ENCODE measurements at places on chromosomes 3 and 15.

- DNase-seq = no peak
Measured at GRCh38 chr3:151552589-151552988, 91.7 kb upstream of the IGSF10 start.

DNA sequence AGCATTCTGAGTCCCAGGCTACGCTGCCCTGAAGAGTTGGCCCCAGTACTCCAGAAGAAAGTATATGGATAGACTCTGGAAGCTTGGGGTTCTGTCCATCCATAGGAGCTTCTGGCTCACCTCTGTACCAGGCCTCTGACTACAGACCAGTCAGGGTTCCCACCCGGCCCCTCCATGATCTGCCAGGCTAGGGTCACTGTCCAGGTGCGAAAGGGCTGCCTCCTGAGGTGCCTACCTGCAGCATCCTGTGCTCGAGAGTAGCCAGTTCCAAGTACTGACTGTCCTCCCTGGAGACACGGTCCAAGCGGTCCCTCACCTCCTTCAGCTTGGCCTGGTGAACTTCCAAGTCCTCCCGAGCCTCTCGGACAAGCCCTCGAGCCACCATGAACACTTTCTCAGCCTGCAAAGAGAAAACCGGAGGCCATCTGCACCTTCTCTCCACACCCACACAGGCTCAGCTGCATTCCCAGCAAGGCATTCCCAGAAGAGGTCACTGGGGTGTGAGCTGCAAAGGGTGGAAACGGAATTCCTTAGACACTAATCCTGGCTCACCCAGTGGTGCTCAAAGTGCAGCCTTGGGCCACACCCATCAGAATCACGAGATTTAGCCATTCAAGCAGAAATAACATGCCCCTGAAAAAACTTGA lies 3.7 kb upstream of the PLXNB1 start:
- peak; percentile 92 for DNase-seq

DNA sequence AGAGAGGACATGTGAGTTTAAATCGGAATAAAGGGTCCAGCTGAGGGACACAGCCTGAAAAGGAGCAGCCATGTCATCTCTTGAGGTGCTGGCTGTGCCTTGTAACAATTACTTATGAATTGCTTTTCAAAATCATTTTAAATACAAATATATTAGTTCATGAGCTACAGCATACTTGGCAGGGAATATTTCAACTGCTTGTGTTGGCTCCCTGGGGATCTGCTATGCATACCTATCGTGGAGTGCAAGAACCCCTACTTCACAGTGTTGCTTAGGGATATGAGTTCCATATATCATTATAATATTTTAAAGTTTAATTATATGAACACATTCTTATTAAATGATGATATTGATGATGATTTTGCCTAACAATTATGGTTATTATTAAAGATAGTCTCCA lies 19.1 kb upstream of the P2RY14 start:
- DNase-seq = no peak

GRCh38 chr3:153925841-153926514 lies 195.2 kb upstream of the ARHGEF26 start:
- no peak for DNase-seq

- DNase-seq = no peak
Measured at GRCh38 chr3:7385635-7386034, 524.7 kb downstream of the GRM7 start.

GRCh38 chr15:85118581-85118980 lies 136.9 kb downstream of the PDE8A start:
- DNase-seq = no peak

- DNase-seq = no peak
Measured at GRCh38 chr3:138569090-138569489, 25.0 kb downstream of the CEP70 start.

DNA sequence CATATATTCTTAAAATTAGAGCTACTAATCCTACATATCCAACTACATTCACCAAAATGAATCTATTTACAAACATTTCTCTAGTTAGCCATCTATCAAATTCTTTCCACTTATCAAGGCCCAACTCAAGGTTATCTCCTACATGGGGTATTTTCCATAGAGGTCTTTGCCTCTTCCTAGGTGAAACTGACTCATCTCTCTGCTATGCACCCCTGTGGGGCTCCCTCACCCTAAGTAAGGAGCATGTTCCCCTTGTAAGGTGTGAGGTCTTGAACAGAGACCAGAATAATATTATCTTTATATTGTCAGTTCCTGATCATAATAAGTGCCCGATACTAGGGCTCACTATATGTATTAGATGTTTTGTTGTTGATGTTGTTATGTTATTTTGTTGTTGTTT lies 74.6 kb upstream of the TSC22D2 start:
- no peak for DNase-seq

- DNase-seq = peak; percentile 78
Measured at GRCh38 chr3:24318677-24319287, 175.9 kb downstream of the THRB start.

- DNase-seq = peak; percentile 60
Measured at GRCh38 chr3:169771497-169772304, 1.5 kb upstream of the MYNN start.

DNA sequence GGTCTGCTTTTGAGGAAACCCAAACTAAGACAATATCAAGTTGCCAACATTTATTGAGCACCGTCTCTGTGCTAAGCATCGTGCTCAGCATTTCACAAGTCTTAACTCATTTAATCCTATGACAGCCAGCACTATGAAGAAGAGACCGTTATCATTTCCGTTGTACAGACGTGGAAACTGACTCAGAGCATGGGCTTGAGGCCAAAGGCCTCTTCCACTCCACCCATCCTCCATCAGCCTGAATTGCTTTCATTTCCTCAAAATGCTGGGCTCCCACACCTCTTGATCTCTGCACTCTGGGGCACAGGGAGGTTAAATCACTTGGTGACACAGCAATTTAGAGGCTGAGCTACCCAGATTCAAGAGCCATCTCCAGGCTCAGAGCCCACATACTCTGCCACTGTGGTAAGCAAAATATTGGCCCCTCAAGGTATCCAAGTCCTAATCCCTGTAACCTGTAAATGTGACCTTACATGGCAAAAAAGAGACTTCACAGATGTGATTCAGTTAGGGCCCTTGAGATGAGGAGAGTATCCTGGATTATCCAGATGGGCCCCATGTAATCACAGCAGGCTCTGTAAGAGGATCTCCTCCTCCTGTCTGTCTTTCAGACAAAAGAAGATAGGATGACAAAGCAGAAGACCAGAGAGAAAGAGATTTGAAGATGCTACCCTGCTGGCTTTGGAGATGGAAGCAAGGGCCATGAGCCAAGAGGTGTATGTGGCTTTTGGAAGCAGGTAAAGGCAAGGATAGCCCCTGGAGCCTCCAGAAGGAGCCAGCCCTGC lies 24.3 kb upstream of the FLNB start:
- DNase-seq = peak; percentile 84

- DNase-seq = no peak
Measured at GRCh38 chr15:22973987-22974386, 6.2 kb downstream of the CYFIP1 start.

GRCh38 chr3:47134311-47134710 lies 29.6 kb downstream of the SETD2 start:
- DNase-seq = no peak

- no peak for DNase-seq
Measured at GRCh38 chr3:127448161-127448561, 142.4 kb downstream of the TPRA1 start.

GRCh38 chr3:169060037-169060436 lies 603.5 kb downstream of the MECOM start:
- DNase-seq = peak; percentile 16

DNA sequence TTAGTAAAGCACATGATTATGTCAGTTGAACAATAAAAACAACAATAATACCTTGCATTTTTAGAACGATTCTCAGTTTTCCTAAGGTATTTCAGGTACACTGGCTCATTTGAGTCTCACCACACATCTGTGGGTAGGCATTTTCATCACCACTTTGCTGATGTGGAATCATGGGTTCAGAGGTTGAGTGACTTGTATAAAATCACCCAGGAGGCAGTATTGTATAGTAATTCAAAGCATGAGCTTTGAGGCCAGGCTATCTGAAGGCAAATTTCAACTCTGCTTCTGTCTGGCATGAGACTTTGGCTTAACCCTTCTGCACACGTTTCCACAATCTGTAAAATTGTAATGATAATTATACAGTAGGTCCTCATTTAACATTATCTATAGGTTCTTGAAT lies 183.9 kb upstream of the CMC1 start:
- DNase-seq = no peak

- peak; percentile 64 for DNase-seq
Measured at GRCh38 chr3:32391643-32392535, at the start of gene CMTM7. TSS of gene CMTM7 (plus strand) at chr3:32391853. CDS start at chr3:32391907, 54 bp downstream.

GRCh38 chr3:46705022-46705530 lies 3.9 kb downstream of the TMIE start:
- peak; percentile 72 for DNase-seq

GRCh38 chr3:193851941-193852674 lies 259.1 kb downstream of the OPA1 start:
- no peak for DNase-seq

DNA sequence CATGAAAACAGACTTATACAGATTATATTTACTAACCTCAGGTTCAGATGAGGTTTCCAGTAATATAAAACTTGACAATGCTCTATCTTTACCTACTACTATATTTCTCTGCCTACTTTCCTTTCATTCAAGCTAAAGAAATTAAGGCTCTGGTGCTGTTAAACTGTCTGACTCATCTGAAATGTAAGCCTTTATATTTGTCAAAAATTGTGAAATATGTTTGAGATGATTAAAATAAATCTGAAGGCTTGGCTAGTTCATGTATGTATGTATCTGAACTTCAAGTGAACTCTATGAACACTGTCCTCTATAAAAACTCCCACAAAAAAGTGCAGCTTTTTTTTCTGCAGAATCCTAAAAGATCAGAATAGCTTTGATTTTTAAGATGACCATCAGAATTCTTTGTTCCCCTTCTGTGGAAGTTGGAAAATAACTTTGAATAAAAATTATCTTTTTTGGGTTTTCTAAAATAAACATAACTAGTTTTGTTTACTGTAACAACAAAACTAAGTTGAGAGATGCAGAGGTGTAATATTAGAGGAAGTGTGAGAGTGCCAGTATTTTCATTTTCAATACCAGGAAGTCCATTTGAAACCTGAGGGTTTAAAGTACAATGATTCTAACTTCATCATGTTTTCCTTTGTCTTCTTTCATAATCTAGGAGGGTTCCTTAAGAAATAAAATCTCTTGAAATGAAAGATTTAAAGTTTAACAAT lies 42.2 kb downstream of the ILDR1 start:
- peak; percentile 63 for DNase-seq

DNA sequence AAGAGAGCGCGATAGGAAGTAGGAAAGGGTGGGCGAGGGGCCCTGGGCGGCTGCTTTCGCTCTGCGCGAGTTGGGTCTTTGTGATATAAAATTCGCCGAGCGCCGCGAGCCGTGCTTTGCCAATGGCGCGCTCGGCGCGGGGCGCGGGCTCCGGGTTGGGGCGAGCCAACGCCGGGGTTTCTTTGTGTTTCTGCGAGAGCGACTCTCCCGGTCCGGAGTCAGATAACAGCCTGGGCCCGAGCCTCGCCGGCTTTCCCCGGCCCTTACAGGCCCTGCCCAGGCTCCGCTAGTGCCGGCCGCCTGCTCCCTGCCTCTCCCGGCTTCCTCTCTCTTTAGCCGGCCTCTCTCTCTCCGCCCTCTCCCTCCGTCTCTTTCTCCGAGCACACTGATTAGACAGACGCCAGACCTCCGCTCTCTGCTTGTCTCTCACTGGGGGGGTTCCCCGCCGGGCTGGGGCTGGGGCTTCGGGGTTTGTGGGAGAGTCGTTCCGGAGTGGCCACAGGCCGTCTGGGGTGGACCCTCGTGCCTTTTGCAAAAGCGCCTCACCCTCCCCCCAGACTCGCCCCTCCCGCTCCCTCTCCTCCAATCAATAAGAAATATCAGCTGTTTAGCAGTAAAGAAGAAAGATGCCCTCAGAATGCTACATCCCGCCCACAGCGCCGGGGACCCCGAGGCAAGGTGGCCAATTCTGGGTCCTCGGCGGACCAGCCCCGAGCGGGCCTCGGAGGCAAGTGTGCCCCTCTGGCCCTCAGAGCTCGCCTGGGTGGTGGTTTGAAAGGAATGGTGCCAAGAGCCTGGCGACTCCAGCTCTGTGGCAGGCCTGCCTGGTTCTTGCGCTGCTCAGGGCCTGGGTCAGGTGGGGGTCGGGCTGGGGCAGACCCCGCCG lies 2.9 kb downstream of the NR2F2 start:
- DNase-seq = peak; percentile 35

DNA sequence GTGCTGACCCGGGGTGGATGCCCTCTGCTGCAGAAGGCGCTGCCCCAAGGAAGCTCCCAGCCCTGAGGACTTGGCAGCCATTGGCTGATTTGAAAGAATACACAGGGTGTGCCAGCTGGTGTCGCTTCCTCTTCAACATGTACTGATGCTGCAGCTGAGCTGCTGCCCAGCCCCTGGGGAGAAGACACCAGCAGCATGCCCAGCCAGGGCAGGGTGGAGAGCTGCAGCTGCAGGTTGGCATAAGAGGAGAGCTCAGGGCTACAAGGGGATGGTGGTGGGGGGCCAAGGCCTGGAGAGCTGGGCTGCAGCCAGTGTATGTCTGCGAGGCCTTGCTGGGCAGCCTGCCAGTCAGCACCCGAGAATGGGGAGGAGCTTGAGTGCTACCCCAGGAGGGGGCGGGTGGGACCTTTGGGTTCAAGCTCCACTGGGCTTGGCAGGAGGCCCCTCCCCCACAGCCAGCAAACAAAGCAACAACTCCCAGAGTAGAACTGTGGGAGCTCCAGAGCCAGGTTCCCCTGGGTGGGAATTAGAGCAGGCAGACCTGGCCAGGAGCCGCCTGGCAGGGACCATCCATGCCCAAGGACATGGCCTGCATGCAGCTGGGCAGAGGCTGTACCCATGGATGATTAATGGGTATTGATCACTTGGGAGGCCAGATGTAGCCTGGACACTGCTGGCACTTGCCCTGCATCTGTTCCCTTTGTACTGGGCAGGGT lies 9.2 kb upstream of the SEMA4B start:
- peak; percentile 72 for DNase-seq

GRCh38 chr3:28916713-28917499 lies 364.0 kb upstream of the RBMS3 start:
- DNase-seq = peak; percentile 70

DNA sequence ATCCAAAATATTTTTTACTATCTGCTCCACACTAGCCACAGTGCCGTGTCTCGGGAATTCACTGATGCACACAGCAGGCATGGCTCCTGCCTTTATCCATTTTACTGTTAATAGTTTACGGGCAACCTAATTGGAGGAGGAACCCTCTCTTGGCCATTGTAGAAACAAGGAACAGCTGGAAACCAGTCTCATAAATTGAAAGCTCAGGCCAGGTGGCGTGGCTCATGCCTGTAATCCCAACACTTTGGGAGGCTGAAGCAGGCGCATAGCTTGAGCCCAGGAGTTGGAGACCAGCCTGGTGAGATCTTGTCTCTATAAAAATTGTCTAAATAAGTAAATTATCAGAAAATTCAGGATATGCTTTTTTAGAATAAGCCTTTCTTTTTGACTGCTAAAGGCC lies 39.0 kb downstream of the IL5RA start:
- DNase-seq = no peak

- DNase-seq = peak; percentile 99
Measured at GRCh38 chr3:194134757-194135515, 1.0 kb upstream of the HES1 start.

DNA sequence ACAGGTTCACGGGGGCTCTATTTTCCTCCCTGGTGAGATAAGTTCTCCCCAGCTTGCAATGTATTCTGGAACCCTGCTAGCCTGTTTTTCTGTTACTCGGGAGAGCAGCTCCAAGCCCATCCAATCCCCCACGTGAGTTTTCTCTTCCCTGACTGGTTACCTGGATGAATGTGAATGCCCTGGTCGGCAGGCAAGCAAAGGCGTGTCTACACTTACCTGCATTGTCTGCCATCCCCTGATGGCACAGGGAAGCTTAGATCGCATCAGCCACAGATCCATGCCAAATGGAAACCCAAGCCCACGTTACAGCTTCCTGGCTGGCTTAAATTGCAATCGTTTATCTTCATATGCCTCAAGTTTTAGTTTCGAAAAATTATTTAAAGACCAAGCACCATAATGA lies 149.9 kb downstream of the FOXP1 start:
- DNase-seq = peak; percentile 29
